Ecto neural progenitor cell (in vitro differentiated cells): ENCODE measurements at places on chromosomes 6 and 20.

- no peak for DNase-seq
These were observed 448.2 kb downstream of the QKI start for GRCh38 chr6:163862701-163863100.

DNA sequence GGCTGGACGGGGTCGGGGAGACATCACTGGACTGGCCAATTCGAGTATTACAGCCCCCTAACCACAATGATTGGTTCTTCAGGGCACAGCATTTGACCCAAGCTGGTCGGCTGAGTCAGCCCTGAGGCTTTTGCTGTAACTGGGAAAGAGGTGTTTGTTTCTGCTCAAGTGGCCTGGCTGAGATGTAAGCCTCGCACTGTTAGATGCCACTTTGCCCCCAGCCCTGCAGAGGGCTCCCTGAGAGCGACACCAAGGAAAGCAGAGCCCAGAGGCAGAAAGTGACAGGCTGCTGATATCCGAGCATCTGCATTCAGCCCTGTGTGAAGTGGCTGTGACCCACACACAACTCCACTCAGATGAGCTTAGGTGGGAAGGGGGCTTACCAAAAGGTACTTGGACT lies 19.4 kb downstream of the ERGIC3 start:
- DNase-seq: peak; percentile 73

DNA sequence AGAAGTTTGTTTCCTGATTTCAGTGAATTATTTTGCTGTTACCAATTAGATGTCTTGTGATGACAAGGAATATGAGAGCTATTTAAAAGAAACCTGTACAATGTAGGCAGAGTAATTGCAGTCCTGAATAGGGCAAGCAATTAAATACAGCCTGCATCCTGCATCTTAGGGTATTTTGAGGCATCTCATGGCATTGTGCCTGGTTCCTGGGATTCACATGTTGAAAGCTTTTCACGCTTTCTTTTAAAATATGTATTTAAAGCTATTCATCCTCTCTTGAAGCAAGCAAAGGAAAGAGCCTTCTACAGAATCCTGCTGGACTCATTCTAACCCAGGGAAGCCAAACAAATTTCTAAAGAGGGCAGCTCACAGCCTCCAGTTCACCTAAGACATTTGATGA lies 4.7 kb upstream of the RRAGD start:
- DNase-seq: no peak

- DNase-seq: no peak
These were observed 7.2 kb upstream of the SLC35D3 start for GRCh38 chr6:136914947-136915346.

DNA sequence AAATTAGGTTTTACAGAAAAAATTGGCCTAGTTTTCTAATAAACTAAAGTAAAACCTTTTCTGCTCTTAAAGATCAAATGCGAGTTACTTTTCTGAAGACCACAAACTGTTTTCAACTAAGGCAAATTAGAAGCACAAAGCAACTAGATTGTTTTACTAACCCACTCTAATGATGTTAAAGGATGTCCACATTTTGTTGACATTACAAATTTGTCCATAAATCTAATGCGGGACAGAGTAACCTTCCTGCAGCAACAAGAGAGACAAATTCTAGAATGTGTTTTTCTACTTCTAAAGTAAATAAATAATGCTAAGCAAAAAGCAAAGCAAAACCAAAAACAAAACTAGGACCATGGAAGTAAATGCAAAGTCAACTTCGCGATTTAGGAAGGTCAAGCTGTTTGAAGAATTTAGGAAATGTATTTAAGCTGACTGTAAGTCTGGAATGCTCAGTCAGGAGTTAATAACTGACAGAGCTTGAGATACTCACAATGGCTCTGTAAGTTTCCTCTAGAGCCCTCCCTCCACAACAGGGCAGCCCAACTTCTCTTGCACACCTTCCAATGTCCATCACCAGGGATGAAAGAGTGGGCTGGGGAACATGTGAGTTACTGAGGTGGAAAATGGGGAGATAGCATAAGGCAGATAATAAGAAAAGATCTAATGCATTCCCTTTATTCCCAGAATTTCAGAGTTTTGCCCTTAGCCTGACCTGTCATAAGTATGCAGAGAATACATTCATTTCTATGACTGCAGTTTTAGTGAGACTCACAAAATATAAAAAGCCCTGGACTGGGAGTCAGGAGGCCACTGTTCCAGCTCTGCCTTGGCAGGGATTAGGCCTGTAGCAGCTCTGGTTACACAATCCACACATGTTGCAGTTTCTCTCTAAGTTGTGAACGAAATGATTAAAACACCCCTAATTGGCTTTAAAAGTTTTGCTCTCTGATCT lies 158.8 kb downstream of the FOXA2 start:
- no peak for DNase-seq

GRCh38 chr6:17673543-17674254 lies 33.0 kb downstream of the NUP153 start:
- DNase-seq: no peak

- DNase-seq: no peak
These were observed 472.1 kb upstream of the MARCKS start for GRCh38 chr6:113385020-113385431.

- DNase-seq: no peak
These were observed 4.2 kb downstream of the SCRT2 start for GRCh38 chr20:671252-672030.

DNA sequence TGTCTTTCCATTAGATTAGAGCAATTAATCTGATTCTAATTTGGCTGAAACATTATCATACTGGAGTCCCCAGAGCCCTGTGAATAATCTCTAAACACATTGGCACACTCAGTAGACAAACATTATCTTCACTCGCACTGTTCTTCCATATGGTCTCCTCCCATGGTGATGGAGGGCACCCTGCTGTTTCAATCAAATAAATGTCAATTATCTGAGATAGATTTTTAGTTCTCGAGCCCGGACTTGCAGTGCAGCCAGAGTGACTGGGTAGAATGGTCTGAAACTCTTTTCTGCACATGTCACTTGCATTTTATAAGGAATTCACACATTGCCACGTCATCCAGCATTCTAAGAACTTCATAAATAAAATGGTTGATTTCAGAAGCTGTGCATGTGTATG lies 90.6 kb upstream of the MAP3K7 start:
- DNase-seq: no peak
